ENCODE measurements at places on chromosomes 7 and 10.

DNA sequence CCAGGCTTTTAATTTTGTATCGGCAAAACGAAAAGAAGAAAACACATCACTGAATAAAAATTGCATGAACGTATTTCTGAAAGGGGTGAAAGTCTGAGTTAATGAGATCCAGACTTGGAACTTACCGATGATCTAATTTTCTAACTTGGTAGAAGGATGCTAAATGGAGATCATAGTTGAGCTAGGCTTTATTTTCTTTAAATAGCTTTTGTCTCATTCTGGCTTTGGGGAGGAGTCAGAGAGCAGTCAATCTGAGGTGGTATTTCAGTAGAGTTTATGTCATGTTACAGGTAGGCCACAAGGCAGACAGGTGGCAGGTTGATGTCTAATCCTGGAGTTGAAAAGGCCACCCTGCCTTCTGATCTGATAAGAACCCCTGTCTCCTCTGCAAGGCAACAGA, 161.9 kb downstream of the KIAA1217 start:
- no peak for DNase-seq

GRCh38 chr10:101818872-101819633, 809 bp upstream of the OGA start:
- DNase-seq: peak; percentile 42

DNA sequence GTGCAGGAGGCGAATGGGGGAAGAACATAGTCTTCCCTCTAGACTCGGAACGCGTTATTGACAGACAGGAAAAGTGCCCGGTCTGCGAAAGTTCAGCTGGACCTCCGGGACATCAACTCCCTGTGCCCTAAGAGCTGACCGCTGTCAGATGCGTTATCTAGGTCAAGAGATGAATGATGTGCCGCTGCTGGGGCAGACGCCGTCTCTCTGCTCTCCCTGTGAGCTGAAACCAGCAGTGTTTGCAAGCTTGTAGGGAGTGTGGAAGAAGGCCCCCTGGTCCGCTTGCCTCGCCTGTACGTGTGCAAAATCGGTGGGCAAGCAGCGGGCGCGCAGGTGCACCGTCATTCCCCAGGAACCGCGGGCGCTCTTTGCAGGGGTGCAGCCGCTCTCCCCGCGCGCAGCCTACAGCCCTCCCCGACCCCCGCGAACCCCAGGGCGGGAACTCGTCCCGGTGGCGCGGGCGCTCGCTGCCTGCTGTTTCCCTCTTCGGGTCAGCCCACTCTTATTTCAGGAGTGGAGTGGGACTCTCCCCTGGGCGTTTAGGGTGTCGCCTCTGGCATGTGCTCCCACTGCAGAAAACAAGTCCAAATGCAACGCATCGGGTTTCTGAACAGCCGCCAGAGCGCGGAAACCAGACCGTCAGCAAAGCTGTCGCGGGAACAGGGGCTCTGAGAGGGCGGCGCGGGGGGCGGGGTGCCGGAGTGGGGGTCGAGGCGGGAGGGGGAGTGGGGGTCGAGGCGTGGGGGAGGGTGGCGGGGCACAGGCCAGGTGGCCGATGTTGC, 1.8 kb upstream of the PFKFB3 start:
- DNase-seq: peak; percentile 56

GRCh38 chr10:100824886-100825285, 79.5 kb downstream of the PAX2 start:
- DNase-seq: no peak

GRCh38 chr7:18521945-18522566, 26.5 kb downstream of the HDAC9 start:
- DNase-seq: no peak

GRCh38 chr7:96026611-96027010, 254.3 kb downstream of the DYNC1I1 start:
- DNase-seq: no peak

GRCh38 chr10:35643151-35644049, 1.3 kb upstream of the FZD8 start:
- DNase-seq: peak; percentile 60

DNA sequence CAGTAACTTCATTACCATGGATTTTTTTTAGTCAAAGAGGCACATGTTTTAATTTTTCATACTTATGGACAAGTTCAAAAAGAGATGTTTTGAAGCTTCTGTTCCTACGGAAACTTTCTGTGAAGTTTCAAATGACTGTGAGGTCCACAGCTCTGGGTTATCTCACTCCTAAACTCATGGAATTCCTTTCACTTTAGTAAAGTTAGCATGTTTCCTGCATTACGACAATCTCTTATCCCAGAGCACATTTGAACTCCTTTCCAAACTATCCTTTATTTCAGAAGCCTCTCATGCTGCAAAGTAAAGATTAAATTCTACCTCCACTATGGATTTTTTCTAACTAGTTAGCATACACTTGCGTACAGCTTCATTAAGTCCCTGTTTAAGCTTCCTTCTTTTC, 15.3 kb upstream of the ADD3 start:
- DNase-seq: peak; percentile 59

- no peak for DNase-seq
These were observed 417.6 kb downstream of the GLRX3 start for GRCh38 chr10:130553826-130554225.

GRCh38 chr7:128718967-128719642, 20.1 kb upstream of the CALU start:
- DNase-seq: no peak

- peak; percentile 65 for DNase-seq
These were observed 70.3 kb upstream of the NMT2 start for GRCh38 chr10:15238555-15239335.

DNA sequence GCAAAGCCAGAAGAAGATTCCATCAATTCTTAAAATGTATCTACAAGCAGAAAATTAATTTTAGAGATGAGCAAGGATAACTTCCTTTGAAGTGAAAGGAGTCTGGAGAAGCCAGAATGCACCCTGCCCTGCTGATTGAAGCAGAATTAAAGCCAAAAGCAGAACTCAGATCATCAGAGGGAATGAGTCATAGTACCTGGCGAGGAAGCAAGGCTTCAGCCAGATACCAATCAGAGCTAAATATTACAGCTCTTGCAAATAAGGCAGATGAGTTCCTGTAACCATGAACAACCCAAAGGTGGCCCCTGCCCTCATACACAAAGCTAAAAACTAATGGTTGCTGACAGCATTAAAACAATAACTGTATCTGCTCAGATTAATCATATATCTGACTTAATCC, 10.4 kb downstream of the HTR7 start:
- peak; percentile 65 for DNase-seq
